ENCODE measurements at places on chromosomes 5 and 9.

- DNase-seq = no peak
These were observed 100.0 kb upstream of the IFNK start for GRCh38 chr9:27423915-27424710.

DNA sequence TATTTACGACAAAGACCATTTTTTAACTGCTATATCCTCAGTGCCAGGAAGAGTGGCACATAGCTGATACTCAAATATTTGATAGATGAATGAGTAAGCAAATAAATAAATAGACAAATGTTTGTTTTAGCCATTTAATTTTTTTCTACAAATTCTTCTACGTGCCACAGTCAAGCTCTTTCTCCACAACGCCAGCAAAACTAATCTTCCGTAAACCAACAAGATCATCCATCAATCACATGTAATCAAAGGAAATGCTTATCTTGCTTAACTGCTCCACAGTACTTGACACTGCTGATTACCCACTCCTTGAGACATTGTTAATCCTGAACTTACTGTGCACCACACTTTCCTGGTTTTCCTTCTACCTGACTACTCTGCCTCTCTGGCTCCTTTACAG, 136.7 kb downstream of the EDIL3 start:
- no peak for DNase-seq

- no peak for DNase-seq
These were observed 29.7 kb downstream of the FAM78A start for GRCh38 chr9:131246618-131247017.

DNA sequence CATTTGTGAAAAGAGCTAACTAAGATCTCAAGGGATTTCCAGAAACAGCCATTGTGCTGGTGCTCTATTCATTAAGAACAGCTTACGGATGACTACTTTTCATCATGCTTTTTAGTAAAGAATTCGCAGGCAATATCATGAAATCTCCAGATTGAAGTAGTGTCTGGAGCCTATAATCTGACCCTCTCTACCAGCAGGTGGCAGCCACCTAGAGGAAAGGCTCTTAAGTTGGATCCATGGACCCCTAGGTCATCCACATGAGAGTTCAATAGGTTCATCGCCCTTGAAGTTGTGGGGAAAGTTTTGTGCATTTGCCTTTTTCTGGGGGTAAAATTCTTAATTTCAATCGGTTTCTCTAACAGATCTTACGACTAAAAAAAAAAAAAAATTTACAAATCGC, 82.3 kb downstream of the SLC1A3 start:
- no peak for DNase-seq

DNA sequence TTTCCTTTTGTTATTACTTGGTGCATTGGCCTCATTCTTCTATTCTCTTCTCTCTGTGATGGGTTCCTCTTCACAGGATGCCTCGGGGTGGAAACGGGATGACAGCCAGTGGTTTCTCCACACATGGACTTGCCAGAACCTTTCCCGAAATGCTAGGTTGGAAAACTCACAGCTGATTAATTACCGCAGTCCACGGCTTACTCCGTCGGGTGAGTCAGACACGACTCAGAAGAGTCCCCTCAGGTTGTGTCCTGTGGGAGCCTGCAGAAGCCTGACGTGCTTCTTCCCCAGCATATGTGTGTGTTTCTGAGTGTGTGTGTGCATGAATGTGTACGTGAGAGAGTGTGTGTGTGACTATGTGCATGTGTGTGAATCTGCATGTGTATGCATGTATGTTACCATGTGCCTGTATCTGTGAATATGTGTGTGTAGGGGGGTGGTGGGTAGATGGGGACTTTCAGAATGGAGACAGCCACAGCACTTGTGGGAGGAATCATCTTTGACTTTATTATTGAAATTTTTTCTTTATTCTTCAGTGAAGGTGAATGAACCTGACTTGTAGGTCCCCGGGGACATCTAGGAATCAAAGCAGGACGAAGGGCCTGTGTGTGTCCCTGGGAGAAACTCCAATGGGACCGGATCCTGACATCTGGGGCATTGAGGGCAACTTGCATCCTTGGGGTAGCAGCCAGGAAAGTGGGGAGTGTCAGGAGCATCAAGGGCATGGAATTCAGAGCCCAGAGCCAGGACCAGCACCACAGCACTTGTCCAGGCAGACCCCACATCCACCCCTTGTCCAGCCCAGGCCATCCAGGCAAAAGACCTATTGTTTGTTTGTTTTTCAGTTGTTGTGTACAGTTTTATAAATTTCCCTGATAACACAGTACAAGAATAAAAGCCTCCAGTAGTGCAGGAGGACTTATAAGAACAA, 21.9 kb upstream of the MED10 start:
- DNase-seq = peak; percentile 26

- DNase-seq = no peak
These were observed 443.9 kb downstream of the ZNF608 start for GRCh38 chr5:124302533-124302932.

DNA sequence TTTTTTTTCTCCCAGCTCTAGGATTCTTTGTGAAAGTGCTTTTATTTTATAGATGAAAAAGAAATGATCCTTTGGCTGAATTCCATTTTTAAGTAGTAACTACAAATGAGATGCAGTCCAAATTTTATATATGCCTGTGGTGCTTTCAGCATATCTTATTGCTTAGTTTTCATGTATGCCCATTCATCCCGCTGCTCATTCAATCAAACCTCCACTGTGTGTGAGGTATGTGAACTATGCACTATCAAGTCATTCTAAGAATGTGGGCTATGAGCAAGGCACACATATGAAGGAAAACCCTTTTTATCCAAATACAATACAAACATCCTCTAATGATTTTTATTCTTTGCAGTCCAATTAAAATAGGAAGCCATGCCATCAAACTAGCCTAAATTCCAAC, 1069.1 kb upstream of the DMAC1 start:
- no peak for DNase-seq
